Stromal cell of bone marrow (primary cell): ENCODE measurements at places on chromosomes 16 and 17.

DNA sequence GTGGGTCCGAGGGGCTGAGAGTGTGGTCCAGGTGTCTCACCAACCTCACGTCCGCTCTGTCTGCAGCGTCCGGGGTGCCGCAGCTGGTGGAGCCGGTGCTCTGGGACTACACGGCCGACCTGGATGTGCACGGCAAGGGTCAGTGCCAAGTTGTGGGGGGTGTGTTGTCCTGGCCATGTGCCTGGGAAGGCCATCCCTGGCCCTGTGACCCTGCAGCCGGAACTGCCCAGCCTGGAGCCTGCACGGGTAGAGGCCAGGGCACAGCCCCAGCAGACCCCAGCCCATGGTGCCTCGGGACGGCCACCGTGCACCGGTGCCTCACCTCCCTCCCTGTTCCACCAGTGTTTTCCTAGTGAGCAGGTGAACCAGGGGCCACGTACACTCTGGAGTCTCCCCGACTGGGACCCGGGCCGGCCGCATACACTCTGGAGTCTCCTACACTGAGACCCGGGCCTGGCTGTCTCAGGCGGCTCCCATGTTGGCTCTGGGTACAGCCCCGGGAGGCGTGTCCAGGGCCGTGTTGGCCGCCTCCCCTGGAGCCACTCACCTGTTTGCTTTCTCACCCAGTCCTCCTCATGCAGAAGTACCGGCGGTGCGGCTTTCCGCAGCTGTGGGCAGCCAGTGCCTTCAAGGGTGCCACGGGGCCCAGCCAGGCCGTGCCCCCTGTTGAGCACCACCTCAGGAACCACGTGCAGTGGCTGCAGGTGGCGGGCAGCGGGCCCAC is 13.8 kb downstream of the CYBC1 start:
- DNase-seq = no peak

GRCh38 chr17:7313890-7314718 is 1.1 kb downstream of the GPS2 start:
- no peak for DNase-seq

DNA sequence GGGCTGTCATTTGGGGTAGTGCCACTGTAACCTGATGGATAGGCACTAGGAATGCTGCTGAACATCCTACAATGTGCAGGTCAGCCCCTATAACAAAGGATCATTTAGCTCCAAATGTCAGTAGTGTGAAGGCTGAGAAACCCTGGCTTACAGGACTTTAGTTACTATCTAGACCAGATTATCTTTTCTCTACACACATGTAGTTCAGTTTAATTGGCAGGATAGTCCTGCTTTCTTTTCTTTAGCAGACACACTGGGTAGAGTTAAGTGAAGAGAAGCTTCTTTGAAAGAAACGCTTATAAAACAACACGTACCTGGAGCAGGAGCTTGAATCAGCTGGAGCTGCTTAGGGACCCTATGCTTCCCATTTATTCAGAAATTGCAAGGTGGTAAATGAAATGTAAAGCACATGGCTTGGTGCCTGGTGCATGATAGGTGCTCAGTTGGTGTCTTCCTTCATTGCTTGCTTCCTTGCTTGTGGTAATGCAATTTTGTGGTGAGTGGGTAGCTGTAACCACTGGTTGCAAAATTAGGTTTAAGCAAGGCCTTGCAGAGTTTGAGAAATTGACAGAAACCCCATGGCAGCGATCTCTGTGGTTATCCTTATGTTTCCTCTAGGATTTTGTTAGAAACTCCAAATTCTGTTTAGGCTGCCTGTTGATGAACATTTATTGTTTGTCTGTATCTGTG is 9.4 kb downstream of the METTL9 start:
- no peak for DNase-seq

GRCh38 chr17:56939869-56940484 is 20.9 kb downstream of the COIL start:
- DNase-seq = peak; percentile 21

- peak; percentile 21 for DNase-seq
Observed at GRCh38 chr17:35242158-35242804, 591 bp upstream of the SLFN5 start.

- DNase-seq = no peak
Observed at GRCh38 chr17:40158438-40159013, 18.2 kb downstream of the CASC3 start.

DNA sequence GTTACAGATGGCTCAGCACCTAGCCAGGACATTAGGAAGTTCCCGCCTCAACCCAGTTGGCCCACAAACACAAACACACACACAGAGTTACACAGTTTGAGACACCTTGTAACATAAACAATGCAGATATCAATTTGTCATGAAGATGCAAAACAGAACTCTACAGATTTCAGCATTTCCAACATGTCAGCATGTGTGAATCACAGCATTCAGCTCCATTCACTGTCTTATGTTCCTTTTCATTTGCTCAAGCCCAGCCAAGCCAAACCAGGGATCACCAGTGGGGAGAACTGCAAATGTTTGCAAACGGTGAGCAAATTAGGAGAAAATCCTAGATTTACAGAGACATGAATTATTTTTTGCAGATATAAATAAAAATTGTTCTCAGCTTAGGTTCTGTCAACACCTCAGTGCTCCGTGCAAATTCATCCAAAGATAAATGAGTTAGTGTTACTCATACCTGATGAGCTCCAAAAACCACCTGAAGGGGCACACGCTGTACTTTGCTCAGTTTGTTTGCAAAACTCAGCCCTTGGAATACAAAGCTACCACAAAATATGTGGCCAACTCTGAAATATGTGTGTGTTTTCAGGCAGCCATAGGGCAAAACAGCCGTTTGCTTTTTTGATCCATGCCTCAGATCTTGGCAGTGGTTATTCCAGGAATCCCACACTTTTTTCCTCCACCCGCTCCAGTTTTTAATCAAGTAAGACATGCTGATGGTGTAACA is 16.3 kb upstream of the COX10 start:
- no peak for DNase-seq

- no peak for DNase-seq
Observed at GRCh38 chr17:304461-304860, 48.1 kb downstream of the RPH3AL start.
